ENCODE measurements at places on chromosomes 1 and 21. TPM values are rescaled to one million over a fixed set of nuclear protein-coding genes. Genes with fewer than 3 reads are reported as not detected.

DNA sequence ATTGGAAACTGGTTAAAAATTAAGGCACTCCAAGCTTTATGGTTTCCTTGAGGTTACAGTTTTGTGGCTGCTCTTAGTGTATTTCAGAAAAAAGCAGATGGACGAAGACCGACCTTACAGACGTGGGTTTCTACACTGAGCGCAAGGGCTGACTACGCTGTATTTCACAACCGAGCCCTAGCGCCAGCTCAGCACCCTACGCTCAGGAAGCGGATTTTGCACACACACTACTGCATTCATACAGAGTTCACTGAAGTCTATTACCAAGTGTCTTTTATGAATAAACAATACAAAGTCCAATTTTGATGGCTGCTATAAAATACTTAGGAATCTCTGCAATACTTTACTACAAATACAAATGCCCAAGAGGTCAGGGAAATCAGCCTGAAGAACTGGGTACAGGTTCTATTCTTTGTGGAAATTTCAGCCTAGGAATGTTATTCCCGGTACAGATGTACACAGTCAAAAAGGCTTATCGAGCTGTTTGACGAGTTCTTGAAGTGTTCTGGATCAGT lies 23.8 kb downstream of the PTTG1IP start:
- H3K27me3 ChIP-seq: peaks cover 3% of the 10 kb centered on the region
- H3K4me3 ChIP-seq: no peak overlapping the region
- H3K36me3 ChIP-seq: peaks cover 20% of the 10 kb centered on the region
- no peak for DNase-seq

- no peaks in the 10 kb centered on the region for H3K4me1 ChIP-seq
- H3K27ac ChIP-seq: no peak overlapping the region
- H3K36me3 ChIP-seq: no peaks in the 10 kb centered on the region
- H3K4me3 ChIP-seq: no peak overlapping the region
- H3K27me3 ChIP-seq: no peaks in the 10 kb centered on the region
- DNase-seq: no peak
Observed at GRCh38 chr1:84743896-84744295, 53.6 kb upstream of the SSX2IP start.

GRCh38 chr1:165445388-165445787 lies 462 bp upstream of the RXRG start:
- H3K27me3 ChIP-seq: peaks cover 27% of the 10 kb centered on the region
- no peaks in the 10 kb centered on the region for H3K36me3 ChIP-seq
- H3K4me3 ChIP-seq: no peak overlapping the region
- no peak overlapping the region for H3K27ac ChIP-seq
- no peak for DNase-seq

- no peaks in the 10 kb centered on the region for H3K36me3 ChIP-seq
- no peak for DNase-seq
- H3K4me1 ChIP-seq: no peaks in the 10 kb centered on the region
- H3K27ac ChIP-seq: no peak overlapping the region
Observed at GRCh38 chr1:32100807-32101708, 6.8 kb upstream of the KPNA6 start.

- H3K27me3 ChIP-seq: peaks cover 6% of the 10 kb centered on the region
- DNase-seq: no peak
- no peaks in the 10 kb centered on the region for H3K36me3 ChIP-seq
- H3K27ac ChIP-seq: no peak overlapping the region
Observed at GRCh38 chr21:45613396-45613795, 30.1 kb upstream of the PCBP3 start.

DNA sequence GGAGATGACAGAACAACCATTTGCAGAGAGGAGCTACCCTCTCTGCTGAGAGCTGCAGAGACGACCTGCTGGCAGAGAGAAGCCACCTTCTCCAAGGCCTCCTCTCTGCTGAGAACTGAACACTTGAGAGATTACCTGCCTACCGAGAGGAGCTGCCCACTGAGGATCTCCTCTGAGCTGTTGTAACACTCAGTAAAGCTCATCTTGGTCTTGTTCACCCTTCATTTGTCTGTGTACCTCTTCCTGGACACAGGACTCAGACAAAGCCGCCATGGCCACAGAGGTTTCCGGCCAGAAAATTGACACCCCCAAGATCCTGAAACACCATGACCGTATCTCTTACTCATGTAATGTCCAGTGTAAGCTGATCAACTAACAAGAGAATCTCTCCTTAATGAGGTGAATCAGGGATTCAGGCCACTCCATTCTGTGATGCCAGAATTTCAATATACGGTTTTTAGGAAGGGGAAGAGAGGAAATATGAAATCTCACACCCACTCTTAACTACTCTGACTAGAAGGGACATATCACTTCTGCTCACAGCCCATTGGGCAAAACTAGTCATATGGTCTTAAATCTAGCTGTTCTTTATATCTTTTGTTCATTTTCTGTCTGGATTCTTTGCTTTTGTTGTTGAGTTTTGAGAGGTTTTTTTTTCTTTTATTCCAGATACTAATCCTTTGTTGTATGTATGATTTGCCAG lies 83.8 kb downstream of the RHOU start:
- H3K4me3 ChIP-seq: no peak overlapping the region
- no peak for DNase-seq

DNA sequence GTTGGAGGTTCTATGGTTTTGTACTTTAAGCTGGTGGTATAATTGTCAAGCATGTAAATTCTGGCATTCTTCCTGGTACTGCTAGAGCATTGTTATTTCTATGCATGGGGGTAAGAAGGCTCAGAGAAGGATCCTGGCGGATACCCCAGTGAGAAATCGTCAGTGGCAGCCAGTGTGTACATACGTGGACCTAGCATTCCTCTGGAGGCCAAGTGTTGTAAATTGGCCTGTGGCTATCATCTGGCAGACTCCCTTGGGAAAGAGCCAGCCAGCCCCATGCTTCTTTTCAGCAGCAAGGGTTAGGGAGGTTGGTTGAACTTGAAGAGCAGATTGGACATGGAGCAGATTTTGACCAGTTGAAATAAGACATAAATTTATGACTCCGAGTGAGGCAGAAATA lies 5.2 kb upstream of the AGO3 start:
- H3K27me3 ChIP-seq: no peaks in the 10 kb centered on the region
- peaks cover 11% of the 10 kb centered on the region for H3K4me1 ChIP-seq
- peak; percentile 39 for DNase-seq
- H3K36me3 ChIP-seq: no peaks in the 10 kb centered on the region

ATF6 gene
- 16.3 TPM for total RNA-seq

- H3K4me3 ChIP-seq: no peak overlapping the region
- H3K27ac ChIP-seq: no peak overlapping the region
- H3K36me3 ChIP-seq: no peaks in the 10 kb centered on the region
- no peaks in the 10 kb centered on the region for H3K4me1 ChIP-seq
- H3K27me3 ChIP-seq: no peaks in the 10 kb centered on the region
Observed at GRCh38 chr1:112297536-112297935, 98.5 kb upstream of the CTTNBP2NL start.

GRCh38 chr1:19925342-19926070 lies 2.1 kb upstream of the PLA2G2E start:
- DNase-seq: no peak
- no peaks in the 10 kb centered on the region for H3K4me1 ChIP-seq
- H3K27me3 ChIP-seq: no peaks in the 10 kb centered on the region
- no peak overlapping the region for H3K4me3 ChIP-seq
- H3K36me3 ChIP-seq: no peaks in the 10 kb centered on the region
- H3K27ac ChIP-seq: no peak overlapping the region

IL22RA1 gene
- 49.1 TPM for total RNA-seq

DNA sequence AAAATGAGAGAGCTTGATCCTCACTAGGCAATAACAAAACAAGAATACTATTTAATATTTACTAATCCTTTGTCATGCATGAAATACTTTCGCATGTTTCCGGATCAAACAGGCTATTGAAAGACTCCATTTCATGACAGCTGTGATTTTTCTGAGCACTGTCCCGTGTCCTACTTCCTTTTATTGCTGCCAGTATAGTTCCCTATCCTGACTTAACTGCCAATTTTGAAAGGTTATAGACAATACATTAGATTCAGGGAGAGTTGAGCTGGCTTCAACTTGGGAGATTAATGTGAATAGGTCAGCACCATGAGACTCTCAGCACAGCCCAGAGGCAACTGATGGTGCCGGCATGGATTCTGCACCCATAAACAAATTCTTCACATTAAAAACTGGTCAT lies 225.8 kb downstream of the VAV3 start:
- H3K27ac ChIP-seq: no peak overlapping the region
- H3K4me1 ChIP-seq: no peaks in the 10 kb centered on the region
- no peaks in the 10 kb centered on the region for H3K36me3 ChIP-seq
- H3K27me3 ChIP-seq: no peaks in the 10 kb centered on the region

C1orf226 gene
- 4.0 TPM for total RNA-seq

GRCh38 chr21:45516671-45517151 lies 25.5 kb downstream of the SLC19A1 start:
- no peak overlapping the region for H3K27ac ChIP-seq
- peak; percentile 8 for DNase-seq
- H3K4me3 ChIP-seq: no peak overlapping the region
- no peaks in the 10 kb centered on the region for H3K27me3 ChIP-seq
- peaks cover 28% of the 10 kb centered on the region for H3K4me1 ChIP-seq

DNA sequence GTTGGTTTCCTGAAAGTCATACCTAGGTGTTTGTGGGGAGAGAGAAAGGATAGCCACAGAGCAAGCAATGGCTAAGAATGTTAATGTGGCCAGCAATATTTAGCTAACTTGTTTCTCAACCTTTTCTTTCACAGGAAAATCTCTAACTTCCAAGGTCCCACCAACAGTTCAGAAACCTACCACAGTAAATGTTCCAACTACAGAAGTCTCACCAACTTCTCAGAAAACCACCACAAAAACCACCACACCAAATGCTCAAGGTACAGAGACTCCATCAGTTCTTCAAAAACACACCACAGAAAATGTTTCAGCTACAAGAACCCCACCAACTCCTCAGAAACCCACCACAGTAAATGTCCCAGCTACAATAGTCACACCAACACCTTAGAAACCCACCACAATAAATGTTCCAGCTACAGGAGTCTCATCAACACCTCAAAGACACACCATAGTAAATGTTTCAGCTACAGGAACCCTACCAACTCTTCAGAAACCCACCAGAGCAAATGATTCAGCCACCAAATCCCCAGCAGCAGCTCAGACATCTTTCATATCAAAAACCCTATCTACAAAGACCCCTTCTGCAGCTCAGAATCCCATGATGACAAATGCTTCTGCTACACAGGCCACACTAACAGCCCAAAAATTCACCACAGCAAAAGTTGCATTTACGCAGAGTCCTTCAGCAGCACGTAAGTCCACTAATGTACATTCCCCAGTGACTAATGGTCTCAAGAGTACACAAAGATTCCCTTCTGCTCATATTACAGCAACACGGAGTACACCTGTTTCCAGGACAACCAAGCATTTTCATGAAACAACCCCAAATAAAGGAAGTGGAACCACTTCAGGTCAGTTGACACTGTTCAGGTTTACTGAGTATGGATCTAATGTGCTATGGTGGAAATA lies 15.3 kb downstream of the CD55 start:
- no peaks in the 10 kb centered on the region for H3K4me1 ChIP-seq
- H3K4me3 ChIP-seq: no peak overlapping the region
- no peak for DNase-seq
- H3K36me3 ChIP-seq: peaks cover 3% of the 10 kb centered on the region

GRCh38 chr1:207205614-207206061 lies 101.6 kb downstream of the C4BPA start:
- no peaks in the 10 kb centered on the region for H3K36me3 ChIP-seq
- H3K4me1 ChIP-seq: no peaks in the 10 kb centered on the region
- H3K27ac ChIP-seq: peak overlapping the region; percentile 5
- no peak for DNase-seq
- H3K27me3 ChIP-seq: no peaks in the 10 kb centered on the region

- no peaks in the 10 kb centered on the region for H3K36me3 ChIP-seq
- no peak overlapping the region for H3K27ac ChIP-seq
- no peaks in the 10 kb centered on the region for H3K4me1 ChIP-seq
- no peaks in the 10 kb centered on the region for H3K27me3 ChIP-seq
- H3K4me3 ChIP-seq: no peak overlapping the region
Observed at GRCh38 chr1:237799762-237800474, 90.8 kb downstream of the ZP4 start.

DNA sequence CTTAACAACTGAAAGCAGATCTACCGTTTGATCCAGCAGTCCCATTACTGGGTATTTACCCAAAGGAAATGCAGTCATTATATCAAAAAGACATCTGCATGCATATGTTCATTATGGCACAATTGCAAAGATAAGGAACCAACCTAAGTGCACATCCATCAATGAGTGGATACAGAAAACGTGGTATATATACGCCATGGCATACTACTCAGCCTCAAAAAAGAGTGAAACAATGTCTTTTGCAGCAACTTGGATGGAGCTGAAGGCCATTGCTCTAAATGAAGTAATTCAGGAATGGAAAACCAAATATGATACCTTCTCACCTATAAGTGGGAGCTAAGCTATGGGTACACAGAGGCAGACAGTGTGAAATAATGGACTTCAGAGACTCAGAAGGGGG lies 169.3 kb downstream of the ZBTB18 start:
- no peaks in the 10 kb centered on the region for H3K4me1 ChIP-seq
- no peak overlapping the region for H3K4me3 ChIP-seq
- H3K27me3 ChIP-seq: no peaks in the 10 kb centered on the region

GRCh38 chr21:25176637-25177412 lies 430.5 kb downstream of the MRPL39 start:
- no peaks in the 10 kb centered on the region for H3K36me3 ChIP-seq
- DNase-seq: no peak
- no peaks in the 10 kb centered on the region for H3K4me1 ChIP-seq
- no peak overlapping the region for H3K27ac ChIP-seq
- H3K4me3 ChIP-seq: no peak overlapping the region

- H3K27ac ChIP-seq: no peak overlapping the region
- no peaks in the 10 kb centered on the region for H3K4me1 ChIP-seq
- no peak for DNase-seq
- H3K27me3 ChIP-seq: no peaks in the 10 kb centered on the region
Observed at GRCh38 chr1:232074265-232074664, 447.7 kb downstream of the DISC1 start.

CHIA gene
- total RNA-seq: not detected

DNA sequence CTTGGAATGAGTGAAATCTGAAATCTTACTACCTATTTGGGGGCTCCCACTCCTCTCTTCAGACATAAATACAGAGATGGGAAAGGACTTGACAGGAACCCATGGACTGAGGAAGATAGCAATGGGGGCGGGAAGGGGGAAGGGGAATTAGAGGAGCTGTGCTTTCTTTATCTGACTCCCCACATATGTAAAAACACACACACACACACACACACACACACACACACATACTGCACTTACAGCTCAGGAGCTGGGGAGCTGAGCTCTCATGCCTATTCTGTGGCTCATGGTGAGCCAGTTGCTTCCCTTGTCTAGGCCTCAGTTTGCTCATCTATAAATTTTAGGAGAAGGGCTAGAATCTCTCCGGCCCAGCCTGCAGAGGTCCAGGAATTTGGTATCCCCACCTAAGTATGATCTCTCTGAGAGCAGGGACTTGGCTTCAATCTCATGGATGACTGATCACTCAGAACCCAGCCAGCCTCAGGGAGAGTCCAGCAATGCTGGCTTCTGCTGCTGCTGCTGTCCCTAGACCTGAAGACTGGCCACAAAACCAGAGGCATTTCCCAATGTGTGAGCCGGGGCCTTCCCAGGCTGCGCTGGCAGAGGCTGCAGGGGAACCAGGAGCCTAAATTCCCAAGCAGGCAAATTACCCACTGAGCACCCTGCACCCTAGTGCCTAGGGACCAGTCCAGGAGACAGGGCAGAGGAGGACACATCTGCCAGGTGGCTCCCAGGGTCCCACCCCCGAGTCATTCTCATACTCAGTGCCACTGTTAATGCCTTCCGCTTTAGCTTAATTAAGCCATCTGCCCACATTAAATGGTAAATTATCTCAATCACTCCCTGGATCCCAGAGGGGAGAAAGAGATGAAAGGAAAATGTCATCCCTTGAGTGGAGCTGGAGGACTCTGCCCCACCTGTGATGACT lies 57.5 kb upstream of the RBM15 start:
- H3K36me3 ChIP-seq: no peaks in the 10 kb centered on the region
- no peaks in the 10 kb centered on the region for H3K4me1 ChIP-seq
- no peak overlapping the region for H3K27ac ChIP-seq
- no peak overlapping the region for H3K4me3 ChIP-seq

All from body of pancreas (tissue), 4 donors.